ENCODE measurements at places on chromosomes 12 and 14.

DNA sequence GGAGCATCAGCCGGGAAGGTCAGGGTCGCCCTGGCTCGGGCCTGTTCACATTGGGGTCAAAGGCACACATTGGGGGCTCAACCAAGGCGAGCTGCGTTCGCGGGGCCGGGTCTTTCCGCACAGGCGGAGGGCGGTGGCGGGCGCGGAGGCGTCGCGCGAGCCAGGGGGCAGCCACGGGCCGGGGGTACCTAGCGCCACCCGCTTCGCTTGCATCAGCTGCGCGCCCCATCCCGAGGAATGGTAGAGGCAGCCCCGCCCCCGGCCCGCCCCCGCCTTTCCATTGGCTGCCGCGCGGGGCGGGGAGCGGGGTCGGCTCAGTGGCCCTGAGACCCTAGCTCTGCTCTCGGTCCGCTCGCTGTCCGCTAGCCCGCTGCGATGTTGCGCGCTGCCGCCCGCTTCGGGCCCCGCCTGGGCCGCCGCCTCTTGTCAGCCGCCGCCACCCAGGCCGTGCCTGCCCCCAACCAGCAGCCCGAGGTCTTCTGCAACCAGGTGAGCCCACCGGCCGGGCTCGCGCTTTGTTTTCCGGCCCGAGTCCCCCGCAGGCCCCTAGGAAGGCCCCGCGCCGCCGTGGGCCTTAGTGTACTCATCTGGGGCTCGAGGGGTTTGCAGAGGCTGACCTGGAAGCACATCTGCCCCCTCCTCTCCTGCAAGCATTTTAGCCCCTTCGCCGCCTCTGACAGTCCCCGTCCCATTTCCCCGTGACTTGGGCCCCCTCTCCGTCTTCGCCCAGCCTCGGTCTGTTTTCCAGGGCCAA, at the start of gene ALDH2:
TSS of gene ALDH2 (plus strand) at position 326 of the 754 bp plus-strand sequence. CDS start at position 376, 50 bp downstream.
- no peak for DNase-seq

- DNase-seq = no peak
Measured at GRCh38 chr12:84998341-84998740, 37.7 kb downstream of the TSPAN19 start.

- no peak for DNase-seq
Measured at GRCh38 chr12:49582850-49583249, 14.9 kb upstream of the MCRS1 start.

- no peak for DNase-seq
Measured at GRCh38 chr14:97253756-97254155, 456.6 kb downstream of the VRK1 start.

DNA sequence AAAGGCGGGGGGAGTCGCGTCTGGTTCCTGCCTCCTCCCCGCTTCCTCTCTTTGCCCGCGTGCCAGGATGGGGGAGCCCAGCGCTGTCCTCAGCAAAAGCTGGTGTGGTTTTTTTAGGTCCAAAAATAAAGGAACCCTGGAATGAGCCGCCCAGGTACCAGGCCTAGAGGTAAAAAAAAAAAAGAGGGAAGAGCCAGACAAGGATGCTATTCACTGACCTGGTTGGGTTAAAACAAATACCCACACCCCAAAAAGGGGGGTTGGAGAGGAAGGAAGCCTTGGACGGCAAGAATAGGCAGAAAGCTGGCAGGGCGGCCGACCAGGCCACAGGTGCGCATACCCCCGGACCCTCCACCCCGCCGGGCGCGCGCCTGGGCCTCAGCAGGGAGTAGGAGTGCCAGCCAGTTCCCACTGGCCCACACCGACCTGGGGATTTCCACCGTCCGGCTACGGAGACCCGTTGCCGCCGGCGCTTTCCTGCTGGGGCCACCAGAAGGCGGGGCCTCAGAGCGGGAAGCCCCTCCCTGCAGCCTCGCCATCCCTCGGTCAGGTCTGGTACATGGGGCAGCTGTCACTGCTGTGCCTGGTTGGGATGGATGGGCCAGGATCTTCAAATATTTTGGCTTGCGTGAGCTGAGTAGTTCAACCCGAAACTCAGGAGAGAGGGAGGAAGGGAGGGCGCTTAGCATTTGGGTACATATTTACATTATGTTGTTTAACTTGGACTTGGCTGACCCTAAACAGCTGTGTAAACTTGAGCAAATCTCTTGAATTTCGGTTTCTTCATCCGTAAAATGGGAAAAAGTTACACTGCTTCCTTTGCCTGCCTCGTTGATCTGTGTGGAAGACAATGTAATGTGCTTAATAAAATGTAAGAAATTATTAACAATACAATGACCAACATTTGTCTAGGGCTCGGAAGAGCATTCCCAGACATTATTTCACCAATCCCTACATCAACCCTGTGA, 5.4 kb upstream of the IRF2BPL start:
- DNase-seq = peak; percentile 93

- DNase-seq = no peak
Measured at GRCh38 chr14:59009967-59010366, 178.5 kb upstream of the DAAM1 start.

- DNase-seq = no peak
Measured at GRCh38 chr12:108678104-108678730, 44.5 kb upstream of the SELPLG start.

GRCh38 chr14:101834800-101835547, 73.5 kb downstream of the PPP2R5C start:
- DNase-seq = no peak

DNA sequence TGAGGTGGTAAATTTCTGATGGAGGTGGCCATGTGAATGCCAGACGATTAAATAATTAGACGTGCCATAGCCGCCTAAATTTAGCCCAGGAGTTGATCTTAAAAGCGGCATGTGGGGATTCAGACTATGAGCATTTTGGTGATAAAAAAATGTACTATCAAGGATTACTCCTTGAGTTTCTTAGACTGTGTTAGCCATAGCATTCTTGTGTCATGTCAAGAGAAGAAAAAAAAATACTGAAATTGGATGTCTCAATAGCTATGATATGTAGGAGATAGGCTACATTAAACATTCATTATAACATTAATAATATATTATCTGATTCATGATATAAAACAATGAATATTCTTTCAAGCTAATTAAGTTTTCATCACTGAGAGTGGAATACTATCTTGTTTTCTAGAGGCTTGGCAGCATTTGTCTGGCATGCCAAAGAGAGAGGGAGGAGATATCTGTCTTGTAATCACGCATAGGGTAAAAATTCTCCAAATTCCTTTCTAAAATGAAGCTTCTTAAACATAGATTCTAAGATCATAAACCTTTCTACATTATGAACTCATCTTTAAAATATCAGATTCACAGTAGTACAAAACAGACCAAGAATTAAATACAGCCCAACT, 727.0 kb downstream of the C12orf50 start:
- no peak for DNase-seq

GRCh38 chr14:100362311-100362927, 39.3 kb downstream of the SLC25A47 start:
- DNase-seq = peak; percentile 85

GRCh38 chr14:54715811-54716210, 148.9 kb downstream of the SAMD4A start:
- no peak for DNase-seq

- DNase-seq = no peak
Measured at GRCh38 chr14:89378119-89378518, 38.9 kb downstream of the FOXN3 start.

DNA sequence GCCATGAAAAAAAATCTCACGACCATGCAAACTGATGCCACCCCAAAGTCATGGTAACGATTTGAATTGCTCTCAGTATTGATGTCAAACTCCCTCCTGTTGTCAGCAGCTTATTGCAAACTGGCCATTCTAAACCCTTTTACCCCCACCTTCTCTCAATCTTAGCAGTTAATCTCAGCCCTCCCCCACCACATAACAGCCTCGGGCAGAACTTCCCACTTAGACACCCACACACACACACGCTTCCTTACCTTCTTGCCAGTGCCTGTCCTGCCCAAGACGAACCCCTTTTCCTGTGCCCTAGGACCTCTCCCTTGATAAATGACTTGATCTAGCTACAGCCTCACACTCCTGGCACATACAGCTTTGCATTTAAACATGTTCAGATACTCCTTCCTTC, 56.6 kb downstream of the GPATCH2L start:
- no peak for DNase-seq

GRCh38 chr14:106248321-106249192, 722.2 kb downstream of the TMEM121 start:
- DNase-seq = no peak

DNA sequence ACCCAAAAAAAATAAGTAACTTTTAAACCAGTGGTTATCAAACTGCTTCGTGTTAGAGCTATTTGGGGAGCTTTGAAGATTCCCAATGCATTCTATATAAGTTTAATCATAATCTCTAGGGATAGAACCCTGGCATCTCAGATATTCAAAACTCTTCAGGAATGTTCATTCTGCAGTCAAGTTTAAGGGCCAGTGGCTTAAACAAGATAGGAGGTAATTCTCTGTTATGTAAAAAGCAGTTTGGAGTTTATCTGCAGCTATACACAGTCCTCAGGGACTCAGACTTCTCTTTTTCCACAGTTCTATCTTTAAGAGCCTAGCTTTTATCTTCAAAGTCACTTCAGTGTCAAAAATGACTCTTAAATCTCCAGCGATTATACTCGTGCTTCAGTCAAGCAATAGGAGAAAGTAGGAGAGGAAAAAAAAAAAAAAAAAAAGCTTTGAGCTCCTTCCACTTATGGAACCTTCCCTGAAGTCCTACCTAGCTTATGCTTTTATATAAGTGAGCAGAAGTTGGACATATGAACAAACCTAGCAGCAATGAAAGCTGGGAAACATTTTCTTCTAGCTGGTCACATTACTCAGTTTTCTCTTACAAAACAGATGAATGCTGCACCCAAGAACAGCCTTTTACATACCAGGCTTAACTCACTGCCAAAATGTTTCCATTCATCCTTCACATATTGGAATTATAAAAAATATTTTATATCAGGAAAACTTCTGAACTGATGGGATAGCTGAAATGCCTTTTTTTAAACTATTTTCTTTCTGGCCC, 302.8 kb downstream of the FSCB start:
- peak; percentile 32 for DNase-seq

DNA sequence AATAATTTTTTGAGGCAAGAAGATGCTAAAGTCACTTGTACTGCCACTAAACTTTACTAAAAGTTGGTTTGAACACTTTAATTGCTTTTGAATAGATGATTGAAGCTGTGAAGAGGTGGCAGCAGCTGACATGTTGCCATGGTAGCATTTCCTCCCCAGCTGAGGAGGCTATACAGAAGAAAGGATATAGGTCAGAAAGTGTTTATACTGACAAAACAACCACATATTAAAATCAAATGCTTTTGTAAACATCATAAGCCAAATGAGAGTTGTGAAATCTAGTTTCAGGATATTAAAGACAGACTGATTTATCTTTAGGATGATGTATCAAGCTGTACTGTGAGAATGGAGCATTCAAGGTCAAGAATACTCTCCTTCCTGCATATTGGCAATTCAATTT, 41.7 kb downstream of the TSPAN19 start:
- no peak for DNase-seq

DNA sequence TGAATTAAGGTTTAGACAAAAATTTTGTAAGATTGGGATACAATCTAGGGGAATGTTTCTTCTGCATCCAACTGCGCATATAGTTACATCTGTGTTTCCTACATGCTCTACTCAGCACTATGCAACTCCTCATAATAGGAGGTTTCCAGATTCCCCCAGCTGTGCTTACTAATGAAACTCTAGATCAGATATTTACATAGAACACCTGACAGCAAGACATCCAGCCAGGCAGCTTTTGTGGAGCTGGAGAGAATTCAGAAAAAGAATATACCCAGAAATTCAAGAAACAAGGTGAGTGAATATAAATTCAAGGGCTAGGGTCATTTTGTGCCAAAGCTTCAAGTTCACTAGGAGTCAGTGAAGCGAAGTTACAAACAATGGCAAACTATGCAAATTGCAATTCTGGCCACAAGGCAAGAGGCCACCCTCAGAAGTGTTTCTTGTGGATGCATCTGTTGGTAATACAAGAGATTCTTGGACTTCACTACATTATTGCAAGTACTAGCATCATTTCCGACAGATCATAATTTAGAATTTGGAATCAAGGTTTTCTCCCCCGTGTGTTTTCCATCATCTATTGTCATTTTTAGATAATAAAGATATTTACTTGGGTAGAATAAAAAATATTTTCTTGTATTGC, 341.2 kb upstream of the NAV3 start:
- DNase-seq = no peak

DNA sequence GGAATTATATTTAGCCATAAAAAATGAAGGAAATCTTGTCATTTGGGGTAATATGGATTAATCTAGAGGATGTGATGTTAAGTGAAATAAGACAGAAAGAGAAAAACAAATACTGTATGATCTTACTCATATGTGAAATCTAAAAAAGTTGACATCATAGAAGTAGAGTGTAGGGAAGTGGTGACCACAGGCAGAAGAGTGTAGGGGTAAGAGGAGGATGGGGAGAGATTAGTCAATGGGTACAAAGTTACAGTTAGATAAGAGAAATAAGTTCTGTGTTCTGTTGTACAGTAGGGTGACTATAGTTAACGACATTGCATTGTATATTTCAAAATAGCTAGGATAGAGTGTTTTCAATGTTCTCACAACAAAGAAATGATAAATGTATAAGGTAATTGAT, 87.0 kb downstream of the TSHR start:
- DNase-seq = no peak

GRCh38 chr12:88035907-88036289, 6.7 kb upstream of the C12orf50 start:
- DNase-seq = no peak

GRCh38 chr12:54042970-54043853, 10.4 kb downstream of the HOXC5 start:
- no peak for DNase-seq

DNA sequence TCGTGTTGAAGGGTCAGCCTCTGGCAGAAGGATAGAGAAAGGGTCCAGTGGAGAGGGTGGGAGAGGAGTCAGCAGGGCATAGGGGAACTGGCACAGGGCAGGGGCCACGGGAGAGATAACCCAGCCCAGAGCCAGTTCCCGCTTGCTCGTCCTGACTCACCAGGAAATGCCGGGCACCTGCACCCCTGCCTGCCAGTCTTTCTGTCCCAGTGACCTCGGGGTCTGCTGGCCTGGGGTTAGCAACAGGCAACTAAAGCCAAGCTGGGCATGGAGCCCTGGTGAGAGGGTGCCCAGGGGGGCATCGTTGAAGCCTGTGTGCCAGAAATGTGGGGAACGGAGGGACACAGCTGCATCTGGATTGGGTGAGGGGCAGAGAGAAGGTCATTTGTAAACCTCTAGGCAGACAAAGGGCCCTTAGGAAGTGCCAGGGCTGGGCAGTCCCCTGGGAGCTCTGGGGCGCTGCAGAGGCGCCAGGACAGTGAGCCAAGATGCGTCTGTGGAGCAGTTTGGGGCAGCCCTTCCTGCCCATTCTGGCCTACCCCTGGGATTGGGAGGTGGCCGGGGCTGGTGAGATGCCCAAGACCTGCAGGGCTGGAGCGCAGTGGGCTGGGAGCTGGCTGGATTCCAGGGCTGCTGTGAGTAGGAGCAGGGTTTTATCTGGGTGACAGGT, 5.5 kb downstream of the TNFAIP2 start:
- DNase-seq = no peak

GRCh38 chr12:197347-197746, 16.6 kb downstream of the SLC6A12 start:
- no peak for DNase-seq

GRCh38 chr12:41334390-41334789, 146.3 kb downstream of the PDZRN4 start:
- DNase-seq = no peak

- no peak for DNase-seq
Measured at GRCh38 chr12:124949779-124950728, 35.6 kb upstream of the UBC start.
